ENCODE measurements at places on chromosomes 12 and 14.

- DNase-seq: peak; percentile 70
Measured at GRCh38 chr12:43285159-43285598, 266.8 kb downstream of the ADAMTS20 start.

- DNase-seq: peak; percentile 3
Measured at GRCh38 chr14:22252686-22253085, 336.3 kb downstream of the DAD1 start.

DNA sequence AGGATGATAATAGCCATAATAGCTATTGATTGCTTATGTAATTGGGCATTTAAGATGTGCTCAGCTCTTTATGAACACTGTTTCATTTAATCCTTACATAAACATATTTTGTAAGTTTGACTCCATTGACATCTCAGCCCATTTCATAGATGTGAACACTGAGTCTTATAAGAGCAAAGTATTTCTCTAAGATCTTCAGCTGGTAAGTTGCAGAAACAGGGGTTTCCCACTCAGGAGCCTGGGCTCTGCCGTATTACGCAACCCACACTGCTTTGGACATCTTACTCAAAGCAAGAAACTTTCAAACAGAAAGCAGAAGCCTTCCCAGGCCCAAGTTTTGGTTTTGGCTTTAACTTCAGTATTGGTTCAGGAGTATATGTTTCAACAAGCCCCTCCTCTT is 705.1 kb downstream of the MED13L start:
- peak; percentile 3 for DNase-seq

DNA sequence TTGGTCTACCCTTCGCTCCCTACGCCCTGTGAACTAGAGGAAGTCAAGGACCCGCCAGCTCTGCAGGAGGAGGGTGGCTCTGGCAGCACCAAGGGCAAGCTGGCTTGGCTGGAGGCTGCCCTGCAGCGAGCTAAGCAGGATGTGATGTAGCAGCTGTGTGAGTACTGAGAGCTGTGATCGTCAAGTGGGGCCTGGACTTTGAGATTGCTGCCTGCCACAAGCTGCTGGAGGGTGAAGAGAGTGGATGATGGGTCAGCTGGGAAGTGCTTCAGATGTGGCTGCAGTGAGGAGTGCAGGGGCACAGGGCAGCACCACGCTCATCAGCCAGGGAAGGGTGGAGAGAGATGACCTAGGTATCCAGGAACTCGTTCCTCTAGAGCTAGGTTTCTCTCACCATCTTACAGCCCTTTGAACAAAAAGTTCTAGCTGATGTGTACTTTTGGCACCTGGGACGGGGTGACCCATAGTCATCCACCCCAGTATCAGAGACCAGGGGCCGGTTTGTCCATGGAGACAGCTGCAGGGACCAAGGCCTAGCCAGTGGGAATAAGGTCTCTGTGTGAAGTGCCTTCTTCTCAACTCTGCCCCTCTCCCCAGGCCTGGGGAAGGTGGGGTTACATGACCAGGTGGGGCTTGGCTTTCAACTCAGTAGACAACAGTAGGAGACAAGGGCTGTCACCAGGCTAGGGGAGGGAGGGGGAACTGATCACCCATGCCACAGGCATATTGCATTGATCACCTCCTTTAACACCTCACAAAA is 3.2 kb downstream of the KRT86 start:
- no peak for DNase-seq

- DNase-seq: no peak
Measured at GRCh38 chr12:52200781-52201450, 9.1 kb upstream of the KRT80 start.

- DNase-seq: no peak
Measured at GRCh38 chr12:52268212-52268611, 6.2 kb upstream of the KRT86 start.

- DNase-seq: no peak
Measured at GRCh38 chr12:103751171-103751570, 89.9 kb downstream of the NT5DC3 start.

DNA sequence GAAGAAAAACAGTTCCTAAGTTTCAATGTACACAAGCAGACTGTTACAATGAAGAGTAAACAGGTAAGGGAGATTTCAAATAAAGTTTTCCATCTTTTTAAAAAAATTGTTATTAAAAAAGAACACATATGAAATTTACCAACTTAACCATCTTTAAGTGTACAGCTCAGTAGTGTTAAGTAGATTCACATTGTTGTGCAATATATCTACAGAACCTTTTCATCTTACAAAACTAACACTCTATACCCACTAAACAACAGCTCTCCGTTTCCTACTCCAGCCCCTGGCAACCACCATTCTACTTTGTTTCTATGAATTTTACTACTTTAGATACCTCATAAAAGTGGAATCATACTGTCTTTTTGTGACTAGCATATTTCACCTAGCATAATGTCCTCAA is 139.5 kb downstream of the SLC25A21 start:
- no peak for DNase-seq

DNA sequence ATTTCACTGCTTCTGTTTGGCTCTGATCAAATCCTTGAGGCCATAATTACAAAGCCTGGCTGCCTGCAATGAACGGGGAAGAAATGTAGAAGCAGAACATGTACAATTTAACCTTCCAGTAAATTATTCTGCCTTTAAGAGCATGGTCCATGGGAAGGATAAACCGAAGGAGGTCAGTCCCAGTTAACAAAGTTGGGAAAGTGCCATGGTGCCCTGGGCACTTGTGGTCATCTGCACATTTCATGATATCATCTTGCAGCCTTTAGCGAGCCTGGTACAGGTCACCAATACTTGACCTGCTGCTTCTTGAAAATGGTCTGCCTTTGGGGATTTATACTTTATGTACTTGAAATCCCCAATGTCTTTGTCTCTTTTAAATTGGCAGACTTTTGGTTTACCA is 175.9 kb upstream of the KITLG start:
- no peak for DNase-seq

- no peak for DNase-seq
Measured at GRCh38 chr14:105617201-105617777, 90.9 kb downstream of the TMEM121 start.

DNA sequence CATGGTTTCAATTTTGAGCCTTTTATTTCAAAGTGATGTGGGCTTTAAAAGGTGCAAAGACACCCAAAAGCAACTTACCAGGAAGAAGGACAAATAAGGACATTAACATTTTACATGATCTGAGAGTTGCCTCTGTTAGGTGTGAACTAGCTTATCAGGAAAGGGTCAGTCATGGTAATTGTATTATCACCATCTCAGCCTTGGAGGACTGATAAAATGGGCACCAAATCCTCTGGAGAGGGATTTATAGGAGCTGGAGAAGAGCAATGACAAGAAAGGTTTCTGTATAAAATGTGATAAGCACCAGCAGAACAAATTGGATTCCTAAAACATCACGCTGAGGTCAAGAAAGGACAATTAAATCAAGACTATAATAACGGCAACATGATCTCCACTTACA is 217.7 kb upstream of the PRICKLE1 start:
- DNase-seq: no peak

DNA sequence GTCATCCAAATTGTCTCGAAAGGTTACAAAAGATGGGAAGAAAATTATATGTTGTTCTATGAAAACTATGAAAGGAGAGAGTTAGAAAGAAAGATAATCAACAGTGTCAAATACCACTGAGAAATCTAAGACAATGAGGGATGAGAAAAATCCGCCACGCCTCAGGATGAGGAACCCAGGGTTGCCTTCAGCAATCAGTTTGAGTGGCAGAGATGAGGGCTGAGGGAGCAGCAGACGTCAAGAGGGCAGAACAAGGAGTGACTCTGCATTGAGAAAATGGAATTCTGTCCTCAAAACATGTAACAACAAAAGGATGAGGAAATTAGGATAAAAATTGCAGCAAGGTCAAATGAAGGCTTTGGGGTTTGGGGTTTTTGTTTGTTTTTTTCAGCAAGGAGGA is 18.3 kb upstream of the OXA1L start:
- no peak for DNase-seq

GRCh38 chr14:100108042-100108825 is 43.0 kb downstream of the EVL start:
- DNase-seq: peak; percentile 77

DNA sequence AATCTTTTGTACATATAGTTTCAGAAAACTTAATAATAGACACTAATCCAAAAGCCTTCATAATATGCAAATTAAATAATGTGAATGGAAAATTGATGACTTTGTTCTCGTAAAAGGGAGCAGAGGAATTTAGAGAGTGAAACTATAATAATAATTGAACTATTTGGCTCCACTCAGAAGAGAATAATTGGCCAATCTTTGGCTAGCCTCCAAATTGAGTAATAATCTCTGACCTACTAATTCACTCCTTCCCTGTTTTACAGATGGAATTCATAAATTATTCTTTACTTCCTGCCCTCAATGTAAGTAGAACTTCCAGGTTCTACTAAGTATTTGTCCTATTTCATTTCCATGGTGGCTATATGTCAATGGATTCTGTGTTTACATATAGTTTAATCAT is 15.8 kb downstream of the TRIM9 start:
- no peak for DNase-seq

- no peak for DNase-seq
Measured at GRCh38 chr12:27802936-27803335, 22.9 kb upstream of the MANSC4 start.

GRCh38 chr14:68131907-68132306 is 312.3 kb downstream of the RAD51B start:
- no peak for DNase-seq

DNA sequence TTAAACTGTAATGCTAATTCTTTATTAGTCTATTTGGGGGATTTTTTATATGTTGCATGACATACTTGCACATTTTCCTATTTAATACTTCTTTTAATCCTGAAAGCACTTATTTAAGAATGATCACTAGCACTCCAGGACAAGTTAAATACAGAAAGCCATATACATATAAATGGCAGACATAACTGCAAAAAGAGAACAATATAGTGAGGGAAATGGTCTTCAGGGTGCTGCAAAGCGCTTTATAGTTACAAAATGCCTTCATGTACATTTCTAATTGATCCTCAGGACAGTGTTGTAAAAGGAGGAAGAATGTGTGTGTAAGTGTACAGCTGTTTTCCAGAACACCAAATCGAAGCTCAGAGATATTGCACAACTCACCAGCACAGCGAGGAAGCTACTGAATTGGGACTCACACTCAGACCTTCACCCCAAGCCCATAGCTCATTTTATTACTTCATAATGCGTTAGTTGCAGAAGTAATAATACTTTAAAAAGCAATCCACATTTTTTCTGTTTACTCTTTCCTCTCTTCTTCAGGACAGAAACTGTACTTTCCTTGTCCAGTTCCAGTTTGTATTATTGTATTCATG is 428.2 kb downstream of the RAD51B start:
- peak; percentile 59 for DNase-seq

- no peak for DNase-seq
Measured at GRCh38 chr14:95164506-95164905, 7.2 kb upstream of the DICER1 start.

GRCh38 chr12:127650626-127651025 is 616.3 kb upstream of the TMEM132C start:
- no peak for DNase-seq

DNA sequence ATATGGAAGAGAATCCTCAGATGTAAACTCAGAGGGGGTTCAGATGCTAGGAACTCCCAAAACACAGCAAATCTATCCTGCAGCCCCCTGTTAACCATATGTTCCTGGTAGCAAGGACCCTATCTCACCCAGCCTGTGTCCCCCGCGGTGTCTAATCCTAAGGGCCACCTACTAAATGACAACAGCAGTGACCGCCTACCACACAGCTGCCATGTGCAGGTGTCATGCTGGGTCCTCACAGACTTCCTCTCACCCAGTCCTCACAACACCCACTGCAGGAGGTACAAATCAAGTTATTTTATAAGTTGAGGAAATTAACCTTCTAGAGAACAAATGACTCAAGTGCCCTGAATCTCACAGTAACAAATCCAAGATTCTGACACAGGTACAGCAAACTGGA is 73.9 kb downstream of the ITPK1 start:
- DNase-seq: no peak

DNA sequence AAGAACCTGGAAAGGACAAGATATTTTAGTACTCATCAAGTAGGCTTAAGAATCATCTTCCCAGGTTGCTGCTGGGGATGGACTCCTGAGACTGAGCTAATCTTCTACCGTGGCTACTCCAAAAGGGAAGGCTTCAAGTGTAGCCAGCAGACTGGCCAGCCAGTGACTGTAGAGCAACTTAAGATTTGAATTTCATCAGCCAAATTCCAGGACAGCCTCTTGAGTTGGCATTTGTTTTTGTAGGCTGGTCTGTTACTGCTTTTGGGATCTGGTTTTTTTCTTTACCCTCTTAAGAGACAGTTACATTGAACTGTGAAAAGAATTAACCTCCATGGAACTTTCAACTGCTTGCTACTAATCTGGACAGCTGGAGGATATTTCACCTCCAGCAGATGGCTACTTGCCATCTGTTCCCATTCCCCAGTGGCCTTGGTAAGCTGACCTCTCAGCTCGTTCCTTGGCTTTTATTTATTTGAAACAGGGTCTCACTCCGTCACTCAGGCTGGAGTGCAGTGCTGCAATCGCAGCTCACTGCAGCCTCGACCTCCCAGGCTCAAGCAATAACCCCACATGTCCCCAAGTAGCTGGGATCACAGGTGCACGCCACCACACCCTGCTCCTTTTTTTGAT is 20.7 kb downstream of the VTI1B start:
- DNase-seq: peak; percentile 41

- peak; percentile 5 for DNase-seq
Measured at GRCh38 chr12:124994437-124994975, 1.1 kb downstream of the BRI3BP start.

GRCh38 chr14:94099006-94099405 is 11.5 kb upstream of the IFI27 start:
- DNase-seq: no peak

DNA sequence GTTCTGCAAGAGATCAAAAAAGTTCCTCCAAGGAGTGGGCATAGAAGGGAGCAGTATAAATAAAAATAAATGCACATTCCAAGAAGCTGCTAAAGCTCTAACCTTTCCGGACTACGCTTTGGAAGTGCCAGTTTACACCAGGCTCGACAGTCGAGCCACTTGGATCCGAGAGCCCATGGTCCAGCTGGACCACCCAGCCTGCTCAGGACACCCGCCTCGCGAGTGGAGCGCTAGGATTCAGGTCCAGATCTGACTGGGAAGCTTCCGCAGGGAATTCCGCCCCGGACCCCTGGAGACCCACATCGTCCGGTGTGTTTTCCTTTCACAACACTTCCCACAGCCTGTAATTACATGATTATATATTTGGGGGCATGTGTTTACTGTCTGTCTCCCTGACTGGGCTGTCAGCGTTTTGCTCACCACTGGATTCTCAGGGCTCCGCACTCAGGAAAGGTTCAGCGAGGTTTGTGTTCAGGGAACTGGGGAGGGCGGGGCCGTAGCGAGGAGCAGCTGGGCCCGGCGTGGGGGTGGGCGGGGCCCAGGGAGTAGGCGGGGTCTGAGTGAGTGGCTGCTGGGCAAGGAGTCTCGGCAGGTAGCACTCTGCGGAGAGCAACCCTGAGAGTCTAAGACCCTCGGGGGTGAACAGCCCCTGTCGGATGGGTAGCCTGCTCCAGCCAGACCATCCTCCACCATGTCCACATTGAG is 52.3 kb upstream of the TMEM263 start:
- DNase-seq: peak; percentile 53

GRCh38 chr12:106682594-106683234 is 91.8 kb upstream of the RIC8B start:
- DNase-seq: peak; percentile 72
